ENCODE measurements at places on chromosomes 13 and 19.

DNA sequence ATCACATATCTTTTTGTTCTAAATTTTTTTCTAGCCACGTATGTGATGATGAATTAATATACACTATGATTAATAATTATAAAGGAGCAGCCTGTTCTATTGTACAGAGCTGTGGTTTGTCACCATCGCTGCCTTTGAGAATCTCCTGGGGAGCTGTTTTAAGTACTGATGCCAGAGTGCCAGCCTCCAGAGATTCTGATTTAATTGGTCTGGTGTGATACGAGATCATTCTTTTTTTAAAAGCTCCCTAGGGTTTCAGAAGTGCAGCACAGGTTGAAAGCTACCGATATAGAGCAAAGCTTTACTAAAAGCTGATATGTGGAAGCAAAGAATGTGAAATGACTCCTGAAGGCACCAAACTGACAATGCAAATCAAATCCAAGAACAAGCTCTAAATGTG is 314.7 kb downstream of the ITGBL1 start:
- DNase-seq, result no peak

DNA sequence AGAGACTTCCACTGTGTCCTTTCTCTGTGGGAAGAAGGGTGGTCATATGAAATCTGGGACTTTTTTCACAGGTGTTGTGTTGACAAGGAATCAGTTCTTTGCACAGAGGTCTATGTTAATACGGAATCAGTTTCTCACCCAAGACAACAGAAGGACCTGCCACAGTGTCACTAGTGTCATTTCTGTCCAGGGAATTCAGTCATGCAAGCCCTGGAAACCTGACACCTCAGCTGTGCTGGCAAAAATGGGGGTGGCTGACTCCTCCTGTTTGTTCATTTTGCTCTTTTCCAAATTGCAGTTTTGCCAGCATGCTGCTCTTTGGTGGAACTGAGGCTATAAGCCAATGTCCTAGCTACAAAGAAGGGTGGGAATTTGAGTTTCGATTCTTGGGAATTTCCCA is 49.8 kb upstream of the ESD start:
- DNase-seq, result no peak

GRCh38 chr19:5128251-5128935 is 159.5 kb downstream of the KDM4B start:
- DNase-seq, result peak; percentile 33

GRCh38 chr13:43567608-43568007 is 219.2 kb downstream of the ENOX1 start:
- DNase-seq, result no peak

DNA sequence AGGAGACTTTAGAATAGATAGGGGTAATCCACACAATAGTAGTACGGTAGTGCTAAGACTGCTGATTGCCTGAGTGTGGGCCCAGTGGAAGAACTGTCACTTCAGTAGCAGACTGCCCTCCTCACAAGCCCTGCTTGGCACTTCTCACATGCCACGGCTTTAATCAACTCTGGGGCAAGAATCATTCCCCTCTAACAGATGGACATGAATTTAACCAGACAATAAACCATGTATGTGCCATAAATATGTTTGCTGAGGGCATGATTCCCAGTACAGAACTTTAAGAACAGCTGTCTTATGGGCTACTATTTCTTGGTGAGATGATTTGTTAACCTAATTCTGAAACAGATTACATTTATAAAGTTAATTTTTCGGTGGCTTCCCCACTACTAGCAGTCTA is 22.0 kb downstream of the DPY19L3 start:
- no peak for DNase-seq

DNA sequence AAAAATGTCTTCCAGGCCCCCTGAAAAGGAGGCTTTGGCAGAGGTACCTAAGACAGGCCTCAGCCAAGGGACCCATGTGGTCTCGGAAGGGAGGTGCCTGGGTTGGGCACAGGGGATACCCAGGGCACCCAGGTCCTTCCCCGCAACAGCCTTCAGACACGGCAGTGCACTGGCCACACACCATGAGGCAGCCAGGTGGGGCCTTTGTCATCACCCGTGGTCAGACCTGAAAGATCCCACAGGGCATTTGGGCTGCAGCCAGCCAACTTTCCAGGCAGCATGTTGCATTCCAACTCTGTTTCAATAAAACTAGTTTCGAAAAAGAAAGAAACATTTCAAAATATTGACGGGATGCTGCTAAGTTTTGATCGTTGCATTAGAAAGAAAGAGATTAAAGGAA is 4.7 kb upstream of the TUBGCP3 start:
- DNase-seq, result no peak

GRCh38 chr13:113970810-113971470 is 2.9 kb downstream of the C13orf46 start:
- no peak for DNase-seq

DNA sequence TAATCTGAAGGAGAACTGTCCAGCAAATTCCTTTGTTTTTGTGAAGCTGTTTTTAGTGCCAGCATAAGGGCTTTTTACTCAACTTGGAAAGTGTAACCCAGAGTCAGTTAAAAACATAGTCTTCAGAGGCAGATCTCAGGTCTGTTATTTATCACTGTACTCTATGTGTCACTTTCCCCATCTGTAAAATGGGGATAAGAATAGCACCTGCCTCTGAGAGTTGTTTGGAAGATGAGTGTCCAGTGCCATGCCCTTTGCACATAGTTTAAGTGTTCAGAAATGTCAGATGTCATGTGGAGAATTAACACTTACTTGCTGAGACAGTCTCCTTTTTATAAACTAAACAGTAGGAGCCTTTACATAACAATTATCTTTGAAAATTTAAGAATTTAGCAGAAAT is 27.9 kb downstream of the USPL1 start:
- no peak for DNase-seq

GRCh38 chr19:28042516-28042915 is 1170.4 kb downstream of the UQCRFS1 start:
- no peak for DNase-seq

- no peak for DNase-seq
Observed at GRCh38 chr13:61162636-61163035, 253.0 kb downstream of the PCDH20 start.

- DNase-seq, result no peak
Observed at GRCh38 chr13:30446126-30446500, 19.6 kb downstream of the HMGB1 start.

DNA sequence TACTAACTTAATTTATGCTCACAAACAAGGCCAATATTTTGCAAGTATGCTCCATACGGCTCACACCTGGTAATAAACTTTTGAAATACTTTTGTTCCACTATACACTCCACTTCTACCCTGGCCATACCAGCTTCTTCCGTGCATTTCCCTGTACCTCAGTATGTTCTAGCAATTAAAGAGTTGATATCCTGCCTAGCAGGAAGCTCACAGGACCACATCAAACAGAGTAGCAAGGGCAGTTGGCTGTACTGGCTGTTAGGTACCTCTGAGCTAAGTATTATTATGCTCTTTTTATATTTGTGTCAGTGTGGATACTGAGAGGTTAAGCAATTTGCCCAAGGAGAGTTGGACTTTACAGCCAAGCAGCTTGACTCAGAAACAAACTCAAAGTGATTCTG is 257.7 kb downstream of the SLITRK6 start:
- no peak for DNase-seq

GRCh38 chr13:34129436-34129835 is 311.5 kb downstream of the RFC3 start:
- DNase-seq, result no peak

DNA sequence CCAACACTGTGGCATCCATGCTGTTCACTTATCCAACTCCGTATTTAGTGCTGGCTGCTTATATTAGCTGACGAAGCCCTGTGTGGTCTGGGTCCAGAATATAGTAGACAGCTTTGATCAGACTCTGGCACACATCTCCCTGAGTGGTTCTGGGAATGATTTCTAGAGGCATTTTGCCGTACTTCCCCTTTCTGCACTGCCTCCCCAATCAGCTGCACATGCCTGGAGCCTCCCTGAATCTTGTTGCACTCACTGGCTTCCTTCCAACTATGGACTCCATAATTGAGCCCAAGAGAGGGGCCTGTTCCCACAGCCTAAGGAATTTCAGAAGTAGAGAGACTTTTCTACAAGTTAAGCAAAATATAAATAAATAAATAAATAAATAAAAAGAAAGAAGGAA is 30.4 kb upstream of the PCDH8 start:
- no peak for DNase-seq

DNA sequence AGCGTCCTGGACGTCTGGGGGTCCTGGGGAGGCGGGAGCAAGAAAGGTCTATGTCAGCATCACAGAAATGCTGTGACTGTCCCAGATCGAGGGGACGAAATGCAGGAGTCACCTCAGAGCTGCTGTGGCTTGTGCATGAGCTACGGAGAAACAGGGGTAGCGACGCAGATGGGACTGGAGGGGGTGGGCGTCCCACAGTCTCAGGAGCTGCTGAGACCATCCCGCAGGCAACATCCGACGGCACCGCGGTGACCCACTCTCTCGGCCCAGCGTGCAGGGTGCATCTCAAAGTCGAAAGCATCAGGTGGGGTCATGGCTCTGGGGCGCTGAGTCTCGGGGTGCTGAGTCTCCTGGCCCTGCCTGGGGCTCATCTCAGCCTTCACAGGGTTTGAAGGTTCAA is 37.4 kb upstream of the C13orf46 start:
- DNase-seq, result no peak

GRCh38 chr13:26344980-26345379 is 91.1 kb downstream of the CDK8 start:
- DNase-seq, result no peak

DNA sequence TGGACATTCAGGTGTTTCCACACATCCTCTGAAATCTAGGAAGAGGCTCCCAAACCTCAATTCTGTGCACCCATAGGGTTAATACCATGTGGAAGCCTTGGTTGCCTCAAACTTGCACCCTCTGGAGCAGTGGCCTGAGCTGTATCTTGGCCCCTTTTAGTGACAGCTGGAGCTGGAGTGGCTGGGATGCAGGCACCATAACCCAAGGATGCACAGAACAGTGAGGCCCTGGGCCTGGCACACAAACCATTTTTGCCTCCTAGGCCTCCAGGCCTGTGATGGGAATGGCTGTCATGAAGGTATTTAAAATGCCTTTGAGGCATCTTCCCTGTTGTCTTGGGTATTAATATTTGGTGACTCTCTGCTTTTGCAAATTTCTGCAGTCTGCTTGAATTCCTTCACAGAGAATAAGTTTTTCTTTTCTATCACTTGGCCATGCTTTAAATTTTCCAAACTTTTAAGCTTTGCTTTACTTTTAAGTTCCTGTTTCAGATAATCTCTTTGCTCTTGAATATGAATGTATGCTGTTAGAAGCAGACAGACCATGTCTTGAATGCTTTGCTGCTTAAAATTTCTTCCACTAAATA is 1594.5 kb upstream of the PCDH20 start:
- no peak for DNase-seq

DNA sequence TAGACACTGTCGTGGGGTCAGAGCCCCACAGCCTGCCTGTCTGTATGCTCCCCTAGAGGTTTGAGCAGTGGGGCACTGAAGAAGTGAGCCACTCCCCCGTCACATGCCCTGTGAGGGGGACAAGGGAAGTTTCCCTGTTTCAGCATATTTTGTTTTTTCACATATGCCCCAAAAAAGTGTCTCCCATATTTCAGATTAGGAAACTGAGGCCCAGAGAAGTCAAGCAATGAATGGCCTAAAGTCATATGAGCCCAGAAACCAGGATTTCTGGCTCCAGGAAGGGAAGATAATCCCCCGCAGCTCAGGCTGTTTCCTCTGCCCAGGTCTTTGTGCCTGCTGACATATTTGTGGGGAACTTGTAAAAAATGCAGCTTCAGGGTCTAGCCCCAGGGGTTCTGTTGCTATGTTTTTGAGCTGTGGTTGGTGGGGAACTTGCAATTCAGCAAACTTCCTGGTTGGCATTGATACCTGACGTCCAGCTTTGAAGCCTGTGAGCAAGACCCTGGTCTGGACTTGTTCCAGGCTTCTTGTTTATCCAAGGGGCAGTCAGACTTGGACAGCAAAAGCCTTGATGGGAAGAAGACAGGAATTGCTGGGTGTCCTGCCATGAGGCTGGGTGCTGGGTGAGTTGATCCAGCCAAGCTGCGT is 9.5 kb downstream of the RASL11A start:
- no peak for DNase-seq

DNA sequence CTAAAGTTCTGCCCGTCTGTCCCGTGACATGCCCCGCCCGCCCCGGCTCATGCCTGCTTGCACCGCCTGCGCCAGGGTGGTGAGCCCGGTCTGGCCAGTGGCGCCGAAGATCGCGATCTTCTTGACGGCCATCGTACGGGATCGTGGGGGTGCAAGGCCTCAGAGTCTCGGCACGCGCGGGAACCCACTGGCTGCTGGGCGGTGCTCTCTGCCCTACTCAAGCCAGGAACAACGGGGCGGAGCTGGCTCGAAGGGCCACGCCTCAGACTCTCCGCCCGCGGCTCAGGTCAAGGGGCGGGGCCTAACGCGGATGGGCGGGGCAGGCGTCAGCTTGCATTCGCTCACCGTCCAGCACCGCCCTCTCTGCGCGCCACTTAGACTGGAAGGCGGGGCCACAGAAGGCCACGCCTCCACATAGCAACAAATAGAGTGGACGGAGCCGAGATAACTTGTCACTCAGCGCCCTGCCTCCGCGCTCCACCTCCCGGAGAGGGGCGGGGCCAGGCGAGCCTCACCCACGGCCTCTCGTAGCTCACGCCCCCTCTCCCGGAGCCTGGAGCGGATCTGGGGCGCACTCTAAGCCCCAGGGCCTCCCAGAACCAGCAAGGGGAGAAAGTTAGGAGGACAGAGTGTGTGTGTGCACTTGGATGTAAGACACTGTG is at the start of gene BLVRB:
Gene BLVRB, minus strand, starts transcription at position 189 of the 662 bp plus-strand sequence. Its CDS starts 57 bp downstream, at position 132.
- DNase-seq, result peak; percentile 89

GRCh38 chr19:8639821-8640401 is 9.5 kb downstream of the NFILZ start:
- no peak for DNase-seq

DNA sequence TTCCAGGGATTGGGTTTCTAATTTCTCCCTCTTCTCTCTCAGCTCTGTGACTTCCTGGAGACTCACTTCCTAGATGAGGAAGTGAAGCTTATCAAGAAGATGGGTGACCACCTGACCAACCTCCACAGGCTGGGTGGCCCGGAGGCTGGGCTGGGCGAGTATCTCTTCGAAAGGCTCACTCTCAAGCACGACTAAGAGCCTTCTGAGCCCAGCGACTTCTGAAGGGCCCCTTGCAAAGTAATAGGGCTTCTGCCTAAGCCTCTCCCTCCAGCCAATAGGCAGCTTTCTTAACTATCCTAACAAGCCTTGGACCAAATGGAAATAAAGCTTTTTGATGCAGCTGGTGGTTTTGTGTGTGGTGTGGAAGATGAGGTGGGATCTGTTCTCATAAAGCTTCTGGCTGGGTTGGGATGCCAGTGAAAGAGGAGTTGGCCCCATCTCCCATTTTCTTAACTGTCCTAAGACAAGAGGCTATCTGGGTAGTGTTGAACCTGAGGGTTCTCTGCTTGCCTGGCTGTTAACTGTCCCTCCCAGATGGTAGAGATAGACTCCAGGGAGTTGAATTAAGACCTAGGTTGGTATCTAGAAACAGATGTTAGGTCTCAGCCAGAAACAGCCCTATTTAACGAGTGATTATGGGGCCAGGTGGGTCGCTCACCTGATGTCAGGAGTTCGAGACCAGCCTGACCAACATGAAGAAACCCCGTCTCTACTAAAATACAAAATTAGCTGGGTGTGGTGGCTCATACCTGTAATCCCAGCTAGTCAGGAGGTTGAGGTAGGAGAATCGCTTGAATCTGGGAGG is 1.6 kb downstream of the FTL start:
- no peak for DNase-seq

Measured in NCI-H510A (cell line).